Immature natural killer cell (primary cell): ENCODE measurements at places on chromosomes 5 and 9.

DNA sequence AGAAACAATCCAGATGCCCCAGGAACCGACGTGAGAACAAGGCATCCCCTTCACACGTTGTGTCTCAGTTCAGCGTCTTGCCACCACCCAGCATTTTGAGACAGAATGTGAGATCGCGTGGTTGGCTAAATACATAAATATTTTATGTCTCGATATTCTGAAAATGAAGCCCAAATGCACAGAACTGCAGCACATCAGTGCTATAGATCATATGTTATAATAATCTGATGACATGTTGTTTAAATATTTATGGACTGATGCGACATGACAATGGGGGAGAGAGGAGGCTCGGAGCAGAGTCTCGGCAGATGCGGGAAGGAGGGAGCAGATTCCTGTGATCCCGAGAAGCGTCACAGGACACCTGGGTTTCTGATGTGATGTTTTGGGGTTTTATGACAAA lies 10.9 kb downstream of the NEK6 start:
- H3K36me3 ChIP-seq = no peaks in the 10 kb centered on the region
- no peak overlapping the region for H3K4me3 ChIP-seq
- H3K4me1 ChIP-seq = peaks cover 87% of the 10 kb centered on the region
- H3K27ac ChIP-seq = peak overlapping the region; percentile 63
- H3K27me3 ChIP-seq = no peaks in the 10 kb centered on the region
- no peak for DNase-seq

DNA sequence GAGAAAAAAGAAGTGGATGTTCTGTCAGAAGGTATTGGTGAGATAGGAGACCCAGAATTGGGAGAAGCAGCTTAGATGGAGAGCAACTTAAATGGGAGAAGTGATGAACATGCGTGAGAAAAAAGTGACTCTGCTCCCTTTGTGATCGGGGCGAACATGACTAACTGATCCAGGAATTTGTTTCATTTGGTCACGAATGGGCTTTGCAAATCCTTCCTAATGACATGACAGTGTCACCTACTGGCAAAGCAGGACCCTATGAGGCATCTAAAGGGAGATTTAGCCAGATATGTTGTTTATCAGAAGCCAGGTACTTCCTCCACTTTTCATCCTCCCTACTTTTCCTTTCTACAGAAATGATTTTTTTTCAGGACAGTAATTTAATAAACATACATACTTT lies 787.4 kb upstream of the RGMB start:
- no peak for DNase-seq
- H3K4me1 ChIP-seq = no peaks in the 10 kb centered on the region
- H3K36me3 ChIP-seq = no peaks in the 10 kb centered on the region
- no peaks in the 10 kb centered on the region for H3K27me3 ChIP-seq
- no peak overlapping the region for H3K27ac ChIP-seq

GRCh38 chr5:22596404-22596970 lies 256.7 kb downstream of the CDH12 start:
- H3K36me3 ChIP-seq = no peaks in the 10 kb centered on the region
- H3K4me3 ChIP-seq = no peak overlapping the region
- DNase-seq = no peak
- no peaks in the 10 kb centered on the region for H3K4me1 ChIP-seq
- no peak overlapping the region for H3K27ac ChIP-seq

GRCh38 chr5:132506094-132506692 lies 15.6 kb upstream of the IRF1 start:
- H3K4me1 ChIP-seq = peaks cover 13% of the 10 kb centered on the region
- DNase-seq = no peak
- H3K4me3 ChIP-seq = no peak overlapping the region
- peaks cover 2% of the 10 kb centered on the region for H3K27me3 ChIP-seq
- H3K27ac ChIP-seq = no peak overlapping the region

- H3K27me3 ChIP-seq = peaks cover 2% of the 10 kb centered on the region
- H3K27ac ChIP-seq = no peak overlapping the region
- DNase-seq = no peak
- no peaks in the 10 kb centered on the region for H3K36me3 ChIP-seq
Observed at GRCh38 chr9:546235-546634, 295.3 kb upstream of the DMRT1 start.

DNA sequence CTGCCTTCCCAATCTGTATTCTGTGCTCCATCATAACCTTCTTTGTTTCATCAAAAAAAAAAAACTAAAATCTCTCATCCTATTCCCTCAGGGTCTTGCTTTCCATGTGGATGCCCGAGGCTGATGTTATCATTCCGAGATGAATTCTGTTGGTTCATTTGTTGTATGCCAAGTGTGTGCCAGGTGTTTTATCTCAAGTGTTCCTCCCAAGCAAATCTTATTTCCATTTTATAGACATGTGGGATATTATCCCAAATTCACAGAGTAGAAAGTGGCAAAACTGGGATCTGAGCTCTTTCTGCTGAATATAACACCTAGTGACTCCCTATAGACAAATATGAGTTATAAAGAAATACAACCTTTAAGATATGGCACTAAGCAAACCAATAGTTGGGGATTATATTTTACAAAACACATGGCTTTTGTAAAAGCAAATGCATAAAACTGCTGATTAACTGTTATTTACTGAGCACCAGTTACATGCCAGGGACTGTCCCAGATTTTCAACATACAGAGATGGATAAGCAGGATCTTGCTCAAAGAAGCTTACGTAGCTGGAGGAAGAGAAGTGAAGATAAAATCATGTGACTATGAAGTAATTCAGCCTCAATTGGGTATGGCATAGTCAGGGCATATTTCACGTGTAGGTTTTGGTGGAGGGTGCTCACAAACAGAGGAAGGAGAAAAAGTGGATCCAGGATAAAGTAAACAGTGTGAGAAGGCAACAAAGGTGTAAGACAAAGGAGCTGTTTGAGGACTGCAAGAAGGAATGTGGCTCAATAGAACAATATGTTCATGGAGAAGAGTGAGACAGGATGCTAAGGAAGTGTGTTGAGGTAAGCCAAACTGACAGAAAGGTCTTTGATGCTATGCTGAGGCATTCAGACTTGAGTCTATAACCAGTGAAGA lies 143.3 kb upstream of the ADAMTSL1 start:
- DNase-seq = no peak
- H3K27ac ChIP-seq = no peak overlapping the region
- H3K4me3 ChIP-seq = no peak overlapping the region
- no peaks in the 10 kb centered on the region for H3K36me3 ChIP-seq
- no peaks in the 10 kb centered on the region for H3K27me3 ChIP-seq

DNA sequence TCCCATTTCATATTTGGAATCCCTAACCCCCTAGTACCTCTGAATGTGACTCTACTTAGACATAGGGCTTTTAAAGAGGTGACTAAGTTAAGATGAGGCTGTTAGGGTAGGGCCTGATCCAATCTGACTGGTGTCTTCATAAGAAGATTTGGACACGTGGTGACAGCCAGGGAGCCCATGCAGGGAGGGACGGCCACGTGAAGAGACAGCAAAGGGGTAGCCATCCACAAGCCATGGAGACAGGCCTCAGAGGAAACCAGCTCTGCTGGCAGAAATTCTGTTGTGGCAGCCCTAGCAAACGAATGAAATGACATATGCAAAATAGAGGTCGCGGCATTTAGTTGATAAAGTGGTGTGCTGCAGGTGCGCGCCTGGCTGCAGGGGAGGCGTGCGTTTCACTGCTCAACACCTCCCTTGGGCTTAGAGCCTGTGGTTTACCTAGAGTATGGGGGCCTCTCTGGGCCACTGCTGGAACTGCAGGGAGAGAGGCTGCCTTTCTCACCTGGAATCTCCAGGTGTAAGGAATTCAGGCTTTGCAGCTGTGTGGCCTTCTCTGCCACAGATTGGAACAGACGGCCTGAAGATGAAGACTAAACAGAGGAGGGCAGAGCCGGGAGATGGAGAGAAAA lies 7.1 kb upstream of the AFAP1L1 start:
- no peak overlapping the region for H3K27ac ChIP-seq
- H3K4me1 ChIP-seq = no peaks in the 10 kb centered on the region
- H3K4me3 ChIP-seq = no peak overlapping the region
- DNase-seq = peak; percentile 20
- H3K27me3 ChIP-seq = peaks cover 8% of the 10 kb centered on the region

DNA sequence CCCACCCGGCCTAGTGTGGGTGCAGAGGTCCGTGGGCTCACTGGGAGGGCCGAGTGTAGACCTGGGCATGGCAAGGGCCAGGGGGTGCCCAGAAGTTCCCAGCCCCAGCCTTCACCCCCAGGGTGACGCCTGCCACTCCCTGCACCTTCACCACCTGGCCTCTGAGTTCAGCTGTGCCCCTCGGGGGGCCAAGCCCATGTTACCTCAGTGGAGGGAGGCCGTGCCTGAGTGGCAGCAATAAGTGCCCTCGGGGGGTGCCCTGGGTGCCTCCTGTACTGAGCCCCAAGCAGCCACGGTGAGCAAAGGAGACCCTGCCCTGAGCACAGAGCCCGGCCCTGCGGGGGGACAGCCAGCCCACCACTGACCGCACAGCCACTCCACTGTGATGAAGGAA lies 10.3 kb upstream of the FCN2 start:
- peaks cover 3% of the 10 kb centered on the region for H3K27me3 ChIP-seq

- DNase-seq = no peak
- no peaks in the 10 kb centered on the region for H3K27me3 ChIP-seq
- no peaks in the 10 kb centered on the region for H3K36me3 ChIP-seq
- no peak overlapping the region for H3K27ac ChIP-seq
Observed at GRCh38 chr5:24621792-24622191, 23.0 kb downstream of the CDH10 start.

DNA sequence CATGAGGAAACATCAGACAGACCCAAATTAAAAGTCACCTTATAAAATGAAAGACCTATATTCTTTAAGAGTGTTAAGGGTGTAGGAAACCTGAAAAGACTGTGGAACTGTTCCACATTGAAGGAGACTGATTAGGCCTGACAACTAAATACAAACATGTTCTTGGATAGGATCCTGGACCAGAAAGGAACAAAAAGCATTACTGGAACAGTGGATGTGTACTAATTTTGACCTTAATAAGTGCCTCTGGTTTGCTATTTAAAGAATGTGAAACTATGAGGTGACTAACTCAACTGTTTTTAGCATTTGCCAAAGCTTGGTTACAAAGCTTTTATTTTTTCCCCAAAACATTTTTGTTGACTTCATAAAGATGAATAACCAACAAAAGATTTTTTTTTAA lies 340.6 kb downstream of the CAAP1 start:
- H3K36me3 ChIP-seq = no peaks in the 10 kb centered on the region
- H3K27me3 ChIP-seq = no peaks in the 10 kb centered on the region
- DNase-seq = no peak
- H3K4me1 ChIP-seq = no peaks in the 10 kb centered on the region
- H3K27ac ChIP-seq = no peak overlapping the region
- no peak overlapping the region for H3K4me3 ChIP-seq

GRCh38 chr9:86557063-86557766 lies 203.0 kb upstream of the TUT7 start:
- H3K4me1 ChIP-seq = no peaks in the 10 kb centered on the region
- no peak overlapping the region for H3K27ac ChIP-seq
- peaks cover 4% of the 10 kb centered on the region for H3K27me3 ChIP-seq
- no peaks in the 10 kb centered on the region for H3K36me3 ChIP-seq

DNA sequence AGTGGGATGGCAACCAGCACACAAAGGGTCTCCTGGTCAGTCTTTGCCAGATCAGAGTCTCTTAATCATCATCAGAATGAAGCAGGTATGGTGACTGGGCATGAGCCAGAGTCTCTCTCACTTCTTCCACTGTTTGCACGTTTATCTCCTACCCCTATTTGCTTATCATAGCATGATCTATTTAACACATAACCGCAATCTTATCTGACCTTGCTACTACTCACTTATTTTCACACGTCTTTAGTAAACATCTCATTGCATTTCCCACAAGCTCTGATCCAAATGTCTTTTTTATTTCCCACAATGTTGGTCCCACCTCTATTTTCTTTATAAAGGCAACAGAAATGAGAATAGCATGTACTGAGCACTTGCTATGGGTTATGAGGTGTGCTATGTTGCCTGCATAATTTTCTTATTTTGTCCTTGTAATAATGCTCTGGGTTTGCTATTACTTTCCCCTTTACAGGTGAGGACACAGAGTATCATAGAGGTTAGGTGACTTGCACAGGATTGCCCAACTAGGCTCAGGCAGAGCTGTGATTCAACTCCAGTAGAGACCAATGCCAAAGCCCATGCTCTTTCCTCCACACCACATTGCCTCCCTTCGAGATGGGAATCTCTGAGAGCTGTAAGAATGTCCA lies 39.7 kb upstream of the IL7R start:
- no peaks in the 10 kb centered on the region for H3K27me3 ChIP-seq
- H3K4me3 ChIP-seq = no peak overlapping the region
- no peak overlapping the region for H3K27ac ChIP-seq
- DNase-seq = no peak
- H3K4me1 ChIP-seq = peaks cover 8% of the 10 kb centered on the region

- no peaks in the 10 kb centered on the region for H3K36me3 ChIP-seq
- no peak overlapping the region for H3K27ac ChIP-seq
- no peaks in the 10 kb centered on the region for H3K27me3 ChIP-seq
Observed at GRCh38 chr5:42490831-42491230, 67.6 kb downstream of the GHR start.

DNA sequence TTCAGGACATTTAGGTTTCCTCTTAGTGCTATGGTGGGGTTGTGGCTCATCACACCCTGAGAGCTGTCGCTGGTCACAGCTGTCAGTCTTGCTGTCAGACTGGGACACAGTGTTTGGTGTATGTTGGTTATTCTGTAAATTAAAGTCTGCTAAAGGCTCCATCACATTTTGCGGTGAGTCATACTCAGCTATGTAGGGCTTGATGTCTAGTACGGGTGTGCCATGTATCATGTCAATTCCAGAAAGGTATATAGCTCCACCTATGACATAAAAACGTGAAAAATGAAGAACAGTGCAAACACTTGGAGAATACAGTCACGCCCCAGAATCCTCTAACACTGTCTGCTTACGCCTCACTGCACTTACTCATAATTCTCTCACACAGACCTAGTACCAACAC lies 11.9 kb downstream of the TRMO start:
- peaks cover 55% of the 10 kb centered on the region for H3K4me1 ChIP-seq
- H3K4me3 ChIP-seq = peak overlapping the region; percentile 18
- no peaks in the 10 kb centered on the region for H3K27me3 ChIP-seq

DNA sequence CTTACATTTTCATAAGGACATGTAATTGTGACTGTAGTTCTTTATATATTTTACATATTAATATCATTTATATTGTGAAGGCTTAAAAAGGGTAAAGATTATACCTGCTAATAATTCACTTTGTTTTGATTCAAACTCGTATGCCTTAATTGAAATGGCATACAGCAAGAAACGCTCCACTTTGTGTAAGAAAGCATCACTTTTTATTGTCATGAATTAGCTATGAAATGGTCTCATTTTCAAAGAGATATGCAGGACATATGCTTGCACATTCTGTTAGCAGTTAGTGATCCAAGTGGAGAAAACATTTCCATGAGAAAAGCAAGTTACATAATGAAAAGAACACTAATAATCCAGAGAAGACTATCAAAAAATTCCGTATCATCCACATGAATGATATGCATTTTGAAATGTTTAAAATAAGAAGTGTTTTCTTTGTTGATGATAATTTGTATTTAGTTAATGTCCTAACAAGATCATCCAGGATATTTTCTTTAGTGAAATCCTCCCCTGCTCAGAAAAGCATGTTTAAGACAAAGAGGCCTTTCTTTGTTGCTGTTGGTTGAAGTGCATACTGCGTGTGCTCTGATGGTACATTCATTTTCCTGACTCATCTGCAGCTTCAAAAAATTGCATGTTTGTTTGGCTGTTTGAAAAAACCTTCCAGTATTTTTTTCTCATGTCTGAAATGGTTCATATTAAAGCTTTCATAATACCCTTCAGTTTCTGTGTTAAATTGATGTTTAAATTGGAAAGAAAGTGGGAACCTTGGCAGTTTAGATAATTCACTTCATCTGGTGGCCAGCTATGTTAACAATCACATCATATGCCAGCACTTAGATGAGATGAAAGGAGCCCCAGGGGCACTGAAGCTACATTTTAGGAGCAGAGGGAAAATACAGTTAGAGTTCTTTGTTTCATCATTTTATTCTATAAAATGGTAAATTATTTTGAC lies 242.2 kb downstream of the CSNK1G3 start:
- no peaks in the 10 kb centered on the region for H3K36me3 ChIP-seq
- DNase-seq = no peak
- no peaks in the 10 kb centered on the region for H3K27me3 ChIP-seq
- no peak overlapping the region for H3K27ac ChIP-seq
- no peaks in the 10 kb centered on the region for H3K4me1 ChIP-seq
